ENCODE measurements at places on chromosomes 1 and 21. TPM values are rescaled to one million over a fixed set of nuclear protein-coding genes. Genes with fewer than 3 reads are reported as not detected.

LRRC39 gene
- total RNA-seq = 0.81 TPM

KCNJ10 gene
- not detected for total RNA-seq

GRCh38 chr1:182795563-182796228 lies 6.1 kb downstream of the NPL start:
- H3K27ac ChIP-seq = no peak overlapping the region
- no peaks in the 10 kb centered on the region for H3K27me3 ChIP-seq
- no peaks in the 10 kb centered on the region for H3K36me3 ChIP-seq

- no peaks in the 10 kb centered on the region for H3K27me3 ChIP-seq
- no peaks in the 10 kb centered on the region for H3K4me1 ChIP-seq
- no peak overlapping the region for H3K4me3 ChIP-seq
- no peak for DNase-seq
- no peaks in the 10 kb centered on the region for H3K36me3 ChIP-seq
Observed at GRCh38 chr1:240486611-240487010, 125.3 kb downstream of the GREM2 start.

SAMSN1 gene
- not detected for total RNA-seq

DNA sequence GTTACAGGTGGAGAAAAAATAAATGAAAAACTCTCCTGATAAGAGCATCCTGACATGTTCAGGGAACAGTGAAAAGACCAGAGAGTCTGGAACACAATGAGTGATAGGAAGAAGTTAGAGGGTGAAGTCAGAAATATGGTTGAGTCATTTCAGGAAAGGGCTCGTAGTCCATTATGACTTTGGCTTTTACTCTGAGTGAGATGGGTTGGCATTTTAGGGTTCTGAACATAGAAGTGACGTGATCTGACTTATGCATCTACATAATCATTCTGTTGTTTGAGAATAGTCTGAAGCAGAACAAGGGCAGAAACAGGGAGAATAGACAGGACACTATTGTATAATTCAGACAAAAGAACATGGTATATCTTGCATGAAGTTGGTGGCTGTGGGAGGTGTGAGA lies 5.8 kb downstream of the HMCN1 start:
- H3K4me1 ChIP-seq = peaks cover 28% of the 10 kb centered on the region
- no peaks in the 10 kb centered on the region for H3K27me3 ChIP-seq
- no peak overlapping the region for H3K27ac ChIP-seq
- peaks cover 59% of the 10 kb centered on the region for H3K36me3 ChIP-seq

DNA sequence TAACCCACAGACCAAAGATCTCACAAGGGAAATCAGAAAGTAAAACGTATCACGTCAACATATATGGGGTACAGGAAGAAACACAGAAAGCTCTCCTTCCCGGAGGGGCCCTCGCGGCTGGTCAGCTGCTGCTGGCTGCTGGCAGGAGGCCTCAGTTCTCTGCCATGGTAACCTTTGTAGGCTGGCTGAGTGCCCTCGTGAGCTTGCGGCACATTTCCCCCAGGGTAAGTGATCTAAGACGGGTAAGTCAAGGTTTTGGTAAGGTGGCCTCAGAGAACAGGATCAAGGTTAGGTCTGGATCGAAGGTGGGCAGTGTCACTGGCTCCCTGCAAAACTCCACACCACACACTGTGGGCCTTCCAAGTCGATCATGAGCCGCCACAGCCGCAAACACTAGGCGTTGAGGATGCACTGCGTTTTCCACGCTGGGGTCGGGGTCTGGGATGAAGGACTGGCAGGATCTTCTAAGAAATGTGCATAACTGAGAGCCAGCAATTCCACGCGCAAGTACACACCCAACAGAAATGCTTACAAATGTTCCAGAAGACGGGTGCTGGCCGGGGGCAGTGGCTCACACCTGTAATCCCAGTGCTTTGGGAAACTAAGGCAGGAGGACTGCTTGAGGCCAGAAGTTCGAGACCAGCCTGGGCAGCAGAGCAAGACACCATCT lies 33.9 kb downstream of the WDR4 start:
- peak overlapping the region; percentile 30 for H3K27ac ChIP-seq
- H3K4me3 ChIP-seq = no peak overlapping the region
- H3K36me3 ChIP-seq = peaks cover 59% of the 10 kb centered on the region
- H3K4me1 ChIP-seq = no peaks in the 10 kb centered on the region
- no peaks in the 10 kb centered on the region for H3K27me3 ChIP-seq

- H3K4me1 ChIP-seq = peaks cover 36% of the 10 kb centered on the region
- no peak overlapping the region for H3K4me3 ChIP-seq
- H3K27me3 ChIP-seq = no peaks in the 10 kb centered on the region
- DNase-seq = peak; percentile 23
Observed at GRCh38 chr1:192846950-192847349, 38.1 kb downstream of the RGS2 start.

- peak overlapping the region; percentile 59 for H3K27ac ChIP-seq
- no peak overlapping the region for H3K4me3 ChIP-seq
- H3K4me1 ChIP-seq = peaks cover 56% of the 10 kb centered on the region
- no peaks in the 10 kb centered on the region for H3K36me3 ChIP-seq
- no peaks in the 10 kb centered on the region for H3K27me3 ChIP-seq
Observed at GRCh38 chr1:168466714-168467131, 77.1 kb downstream of the XCL2 start.

PEX11B gene
- 22.1 TPM for total RNA-seq

DNA sequence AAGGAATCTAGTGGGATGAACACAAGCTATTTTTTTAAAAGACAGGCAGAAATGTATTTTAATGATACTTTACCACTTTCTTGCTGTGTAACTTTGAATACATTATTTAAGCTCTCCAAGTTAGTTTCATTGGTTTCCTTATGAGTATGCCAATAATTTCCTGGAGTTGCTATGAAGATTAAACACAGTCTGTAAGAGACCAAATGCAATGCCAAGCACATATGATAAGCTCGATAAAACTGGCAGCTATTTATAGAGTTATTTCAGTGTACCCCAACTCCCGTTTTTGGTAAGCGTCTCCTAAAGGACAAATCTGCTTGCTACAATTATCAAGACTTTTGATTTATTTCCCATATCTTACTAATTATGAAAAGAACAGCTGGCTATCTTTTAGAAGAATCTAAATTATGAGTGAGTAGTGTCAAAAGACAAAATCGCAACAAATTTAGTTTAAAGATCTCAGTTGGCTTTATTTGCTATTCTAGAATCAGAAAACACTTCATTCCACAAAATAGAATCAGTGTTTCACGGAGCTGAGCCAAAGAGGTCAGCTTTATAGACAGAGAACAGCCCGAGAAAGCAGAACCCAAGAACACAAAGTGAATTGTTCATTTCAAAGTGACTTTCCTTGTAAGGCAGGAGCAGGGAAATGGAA lies 7.2 kb upstream of the MAP10 start:
- no peaks in the 10 kb centered on the region for H3K27me3 ChIP-seq
- H3K4me3 ChIP-seq = no peak overlapping the region
- DNase-seq = no peak
- no peak overlapping the region for H3K27ac ChIP-seq
- peaks cover 40% of the 10 kb centered on the region for H3K4me1 ChIP-seq

DNA sequence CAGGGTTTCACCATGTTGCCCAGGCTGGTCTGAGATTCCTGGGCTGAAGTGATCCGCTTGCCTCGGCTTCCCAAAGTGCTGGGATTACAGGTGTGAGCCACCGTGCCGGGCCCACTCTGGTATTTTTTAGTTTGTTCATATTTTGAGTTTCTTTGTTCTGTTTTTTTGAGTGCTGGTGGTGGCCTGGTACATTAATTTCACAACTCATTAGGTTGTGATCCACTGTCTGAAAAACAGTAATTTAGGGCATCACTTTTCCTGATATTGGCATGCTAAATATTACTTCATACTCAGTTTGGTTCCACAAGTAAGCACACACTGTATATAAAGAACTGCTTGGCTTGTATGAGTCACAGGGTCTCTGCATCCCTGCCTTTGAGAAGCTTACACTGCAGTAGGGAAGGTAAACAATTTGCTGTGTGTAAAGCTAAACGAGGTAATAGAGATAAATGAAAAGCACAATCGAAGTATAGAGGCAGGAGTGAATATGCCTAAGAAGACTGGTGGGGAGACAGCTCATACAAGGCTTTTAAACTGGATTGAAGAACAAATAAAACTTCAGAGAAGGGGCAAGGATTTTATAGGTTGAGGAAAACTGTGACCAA lies 7.7 kb downstream of the SNX27 start:
- H3K27me3 ChIP-seq = no peaks in the 10 kb centered on the region
- H3K36me3 ChIP-seq = peaks cover 5% of the 10 kb centered on the region
- H3K27ac ChIP-seq = no peak overlapping the region
- peaks cover 27% of the 10 kb centered on the region for H3K4me1 ChIP-seq

INTS3 gene
- total RNA-seq = 56.7 TPM

- no peak overlapping the region for H3K27ac ChIP-seq
- peaks cover 79% of the 10 kb centered on the region for H3K36me3 ChIP-seq
- H3K27me3 ChIP-seq = no peaks in the 10 kb centered on the region
- H3K4me3 ChIP-seq = no peak overlapping the region
- no peak for DNase-seq
Observed at GRCh38 chr1:27906759-27907158, 28.0 kb upstream of the SMPDL3B start.

- no peaks in the 10 kb centered on the region for H3K27me3 ChIP-seq
- no peaks in the 10 kb centered on the region for H3K4me1 ChIP-seq
- no peak overlapping the region for H3K27ac ChIP-seq
- no peaks in the 10 kb centered on the region for H3K36me3 ChIP-seq
- H3K4me3 ChIP-seq = no peak overlapping the region
Observed at GRCh38 chr1:240217403-240217802, 125.7 kb downstream of the FMN2 start.

CREG1 gene
- 7.7 TPM for total RNA-seq

GRCh38 chr1:10904396-10905358 lies 107.8 kb upstream of the TARDBP start:
- peaks cover 29% of the 10 kb centered on the region for H3K4me1 ChIP-seq
- no peak overlapping the region for H3K4me3 ChIP-seq
- no peaks in the 10 kb centered on the region for H3K36me3 ChIP-seq
- no peaks in the 10 kb centered on the region for H3K27me3 ChIP-seq

DNA sequence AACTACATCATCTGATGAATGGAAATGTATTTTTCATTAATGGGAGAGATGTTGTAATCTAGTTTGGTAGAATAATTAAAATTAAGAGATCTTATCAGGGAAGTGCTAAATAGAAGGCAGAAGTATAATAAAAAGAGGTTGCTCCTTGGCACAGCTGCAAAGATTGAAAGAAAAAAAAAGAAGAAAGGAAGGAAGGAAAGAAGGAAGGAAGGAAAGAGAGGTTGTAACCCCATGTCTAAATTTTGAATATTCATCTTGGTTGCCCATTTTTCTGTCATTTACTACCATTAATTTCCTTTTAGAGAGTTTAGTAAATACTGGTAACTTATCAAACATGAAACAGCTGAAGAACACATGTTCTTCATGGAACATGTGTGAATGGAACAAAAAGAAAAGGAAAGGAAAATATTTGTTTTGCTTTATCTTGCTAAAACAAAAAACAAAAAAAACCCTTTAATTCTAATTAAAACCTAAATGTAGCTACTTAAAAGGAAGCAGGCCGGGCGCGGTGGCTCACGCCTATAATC lies 10.5 kb upstream of the MDM4 start:
- peak; percentile 49 for DNase-seq
- H3K4me3 ChIP-seq = peak overlapping the region; percentile 59
- H3K36me3 ChIP-seq = no peaks in the 10 kb centered on the region

DNA sequence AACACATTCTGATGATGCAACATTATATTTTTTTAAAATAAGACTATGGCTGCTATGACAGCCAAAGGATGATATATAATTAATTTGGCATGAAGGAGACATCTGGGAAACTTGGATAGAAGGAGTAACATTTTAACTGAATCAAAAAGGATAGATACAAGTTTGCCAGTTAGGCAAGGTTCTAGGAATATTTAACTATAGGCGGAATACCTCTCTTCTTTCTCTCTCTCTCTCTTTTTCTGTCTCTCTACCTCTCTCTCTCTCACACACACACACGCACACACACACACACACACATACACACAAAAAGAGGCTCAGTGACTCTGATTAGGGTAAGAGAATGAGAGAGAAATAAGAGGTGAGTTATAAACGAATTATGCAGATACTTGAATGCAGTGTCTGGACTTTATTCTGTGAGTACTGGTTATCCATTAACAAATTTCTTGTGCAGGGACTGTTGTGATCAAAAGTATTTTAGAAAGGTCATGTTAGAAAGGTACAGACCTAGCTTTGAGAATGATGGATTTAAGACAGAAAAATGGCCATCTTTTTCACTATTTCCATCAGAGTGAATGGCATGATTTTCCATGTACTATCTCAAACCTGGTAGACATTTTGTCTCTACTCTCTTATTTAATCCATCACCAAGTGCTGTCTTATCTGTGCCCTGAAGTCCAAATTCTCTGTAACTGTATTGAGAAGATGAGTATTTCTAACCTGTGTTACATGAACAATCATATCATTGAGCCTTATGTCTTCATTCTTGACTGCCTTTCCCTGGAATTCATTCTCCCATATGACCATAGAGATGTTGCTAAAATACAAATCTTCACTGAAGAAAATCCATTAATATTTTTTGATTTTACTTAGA lies 1106.9 kb upstream of the ADGRL4 start:
- H3K4me3 ChIP-seq = no peak overlapping the region
- no peak overlapping the region for H3K27ac ChIP-seq
- no peaks in the 10 kb centered on the region for H3K4me1 ChIP-seq
- no peaks in the 10 kb centered on the region for H3K36me3 ChIP-seq

GRCh38 chr1:51736702-51737101 lies 119.8 kb downstream of the OSBPL9 start:
- H3K27me3 ChIP-seq = no peaks in the 10 kb centered on the region
- no peak overlapping the region for H3K27ac ChIP-seq
- no peak overlapping the region for H3K4me3 ChIP-seq
- DNase-seq = peak; percentile 54
- H3K4me1 ChIP-seq = peaks cover 53% of the 10 kb centered on the region

DNA sequence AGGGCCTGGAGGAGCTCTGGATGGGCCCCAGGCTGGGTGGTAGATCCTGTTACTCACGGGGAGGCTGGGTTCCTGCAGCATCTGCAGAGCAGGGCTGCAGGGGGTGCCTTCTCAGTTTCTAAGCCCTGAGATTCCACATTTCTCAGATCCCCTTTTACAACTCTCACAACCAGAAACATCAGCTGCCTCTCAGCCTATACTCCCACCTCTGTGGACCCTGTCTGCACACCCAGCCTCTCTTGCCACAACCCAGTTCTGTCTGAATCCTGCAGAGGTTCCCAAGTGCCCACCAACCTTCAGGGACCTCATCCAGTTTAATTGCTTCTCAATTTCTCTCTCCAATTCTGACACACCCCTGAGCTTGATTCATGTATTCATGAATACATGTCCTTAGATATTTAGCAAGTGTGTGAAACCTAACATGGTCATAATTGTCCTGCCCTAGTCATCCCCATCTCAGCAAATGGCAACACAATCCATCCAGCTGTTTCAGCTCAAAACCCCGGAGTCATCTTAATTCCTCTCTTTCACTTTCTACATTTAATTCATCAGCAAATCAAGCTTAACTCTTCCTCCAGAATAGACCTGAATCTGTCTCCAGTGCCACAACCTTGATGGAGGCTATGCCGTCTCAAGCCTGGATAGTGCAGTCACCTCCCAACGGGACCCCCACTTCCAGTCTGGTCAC lies 57.0 kb upstream of the NEK2 start:
- DNase-seq = no peak
- no peaks in the 10 kb centered on the region for H3K36me3 ChIP-seq
- peaks cover 10% of the 10 kb centered on the region for H3K4me1 ChIP-seq
- H3K4me3 ChIP-seq = no peak overlapping the region
- H3K27me3 ChIP-seq = no peaks in the 10 kb centered on the region

- peaks cover 19% of the 10 kb centered on the region for H3K4me1 ChIP-seq
- H3K27me3 ChIP-seq = no peaks in the 10 kb centered on the region
- H3K27ac ChIP-seq = no peak overlapping the region
- no peak overlapping the region for H3K4me3 ChIP-seq
- DNase-seq = no peak
Observed at GRCh38 chr1:172394141-172394751, 26.2 kb upstream of the C1orf105 start.

GRCh38 chr21:32757804-32758203 lies 13.8 kb downstream of the PAXBP1 start:
- no peaks in the 10 kb centered on the region for H3K27me3 ChIP-seq
- no peak for DNase-seq
- H3K4me1 ChIP-seq = no peaks in the 10 kb centered on the region
- peaks cover 78% of the 10 kb centered on the region for H3K36me3 ChIP-seq
- no peak overlapping the region for H3K4me3 ChIP-seq
- H3K27ac ChIP-seq = no peak overlapping the region

All from A673 (cell line).